Activated T-helper 1 cell treated with anti-CD3 and anti-CD28 coated beads, Interleukin-12 subunit alpha, Interleukin-12 subunit beta, Interleukin-2, Interleukin-4 antibody, amounts not matched to agents 30 ng/mL and 10 ng/mL and 1 ng/mL, durations not matched to agents 14 hours and 24 hours and 36 hours (primary cell): ENCODE measurements at places on chromosomes 5 and 9. TPM values are rescaled to one million over a fixed set of nuclear protein-coding genes. Genes with fewer than 3 reads are reported as not detected.

DNA sequence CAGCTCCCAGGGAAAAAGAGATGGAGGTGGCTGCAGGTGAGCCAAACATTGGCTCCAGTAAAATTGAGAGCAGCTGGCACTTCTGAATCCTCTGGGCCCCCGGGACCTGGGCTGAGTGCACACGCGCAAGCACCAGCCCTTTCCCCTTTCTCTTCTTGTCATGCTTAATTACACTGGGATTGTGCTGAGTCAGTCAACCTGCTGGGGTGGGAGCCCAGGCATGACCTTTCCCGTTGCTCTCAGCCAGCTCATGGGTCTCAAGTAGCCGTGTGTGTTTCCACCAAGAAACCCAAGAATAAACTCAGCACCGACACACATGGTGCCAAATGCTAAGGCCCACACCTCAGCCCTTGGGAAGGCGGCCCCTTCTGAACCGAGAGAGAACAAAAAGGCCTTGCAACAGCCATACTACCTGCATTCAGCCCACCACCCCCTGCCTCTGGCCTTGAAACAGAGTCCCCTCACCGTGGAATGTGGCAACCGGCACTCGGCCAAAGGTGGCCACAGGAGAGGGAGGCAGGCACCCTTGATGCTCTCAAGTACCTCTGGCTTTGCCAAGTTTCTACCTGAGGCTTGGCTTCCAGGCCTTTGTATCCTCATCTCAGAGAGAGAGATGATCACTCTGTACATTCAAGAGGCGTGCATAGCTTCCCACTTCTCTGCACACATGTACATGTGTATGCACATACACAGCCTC lies 28.1 kb downstream of the SLIT3 start:
- H3K4me1 ChIP-seq, result no peaks in the 10 kb centered on the region
- no peaks in the 10 kb centered on the region for H3K27me3 ChIP-seq
- H3K4me3 ChIP-seq, result no peak overlapping the region
- H3K36me3 ChIP-seq, result no peaks in the 10 kb centered on the region
- no peak for DNase-seq
- no peak overlapping the region for H3K27ac ChIP-seq

- peaks cover 15% of the 10 kb centered on the region for H3K27me3 ChIP-seq
- H3K27ac ChIP-seq, result no peak overlapping the region
- H3K36me3 ChIP-seq, result no peaks in the 10 kb centered on the region
- no peak for DNase-seq
- H3K4me3 ChIP-seq, result no peak overlapping the region
Observed at GRCh38 chr5:176713409-176713808, 66.1 kb downstream of the TSPAN17 start.

Gene SLC35D2
- total RNA-seq, result 7.9 and 8.5 TPM in 2 replicates

Gene PHYHD1
- 0.34 and 1.0 TPM in 2 replicates for total RNA-seq

- H3K4me1 ChIP-seq, result peaks cover 30% of the 10 kb centered on the region
- H3K27ac ChIP-seq, result peak overlapping the region; percentile 86
- DNase-seq, result no peak
- H3K36me3 ChIP-seq, result peaks cover 14% of the 10 kb centered on the region
Observed at GRCh38 chr9:69760278-69760610, 433 bp upstream of the PTAR1 start.

Gene FCN2
- total RNA-seq, result not detected in 2 replicates

GRCh38 chr5:88930335-88930734 lies 47.4 kb upstream of the MEF2C start:
- DNase-seq, result no peak
- H3K4me3 ChIP-seq, result no peak overlapping the region
- H3K36me3 ChIP-seq, result no peaks in the 10 kb centered on the region
- H3K27me3 ChIP-seq, result no peaks in the 10 kb centered on the region
- H3K4me1 ChIP-seq, result no peaks in the 10 kb centered on the region

DNA sequence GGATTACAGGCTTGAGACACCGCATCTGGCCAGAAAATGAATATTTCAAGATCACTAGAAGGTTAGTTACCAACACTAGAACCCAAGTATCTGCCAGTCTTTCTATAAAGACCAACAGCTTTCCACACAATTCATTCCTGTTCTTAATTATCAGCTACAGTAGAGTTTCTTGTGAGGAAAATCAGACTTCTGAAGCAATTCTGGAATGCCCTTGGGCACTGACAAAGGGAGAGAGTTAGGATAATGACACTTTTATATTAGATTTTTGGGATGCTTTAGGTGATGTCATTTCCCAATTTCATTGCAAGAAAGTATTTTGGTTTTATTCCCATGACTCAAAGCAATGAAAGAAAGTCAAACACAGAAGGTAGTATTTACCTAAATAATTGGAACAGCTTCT lies 497.0 kb upstream of the TUSC1 start:
- H3K36me3 ChIP-seq, result no peaks in the 10 kb centered on the region
- no peaks in the 10 kb centered on the region for H3K27me3 ChIP-seq
- no peaks in the 10 kb centered on the region for H3K4me1 ChIP-seq
- no peak overlapping the region for H3K27ac ChIP-seq
- DNase-seq, result no peak

DNA sequence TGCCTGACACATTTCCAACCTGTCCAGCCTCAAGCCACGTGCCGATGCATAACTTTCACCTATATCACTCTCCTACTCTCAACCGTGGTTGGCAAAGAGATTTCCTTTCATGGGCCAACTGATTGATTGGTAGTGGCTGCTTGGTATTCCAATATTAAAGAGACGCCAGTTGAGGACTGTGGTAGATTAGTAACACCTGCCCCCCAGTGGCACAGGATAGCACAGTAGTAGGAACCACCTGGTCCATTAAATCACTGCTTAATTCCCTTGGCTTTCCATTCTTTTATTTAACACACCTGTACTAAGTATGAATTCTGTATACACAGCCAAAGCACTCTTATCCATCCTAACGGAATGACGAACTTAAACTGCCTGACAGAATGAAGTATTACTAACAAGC lies 19.1 kb upstream of the FOXB2 start:
- H3K4me1 ChIP-seq, result no peaks in the 10 kb centered on the region
- DNase-seq, result no peak
- H3K36me3 ChIP-seq, result no peaks in the 10 kb centered on the region
- no peak overlapping the region for H3K27ac ChIP-seq
- H3K4me3 ChIP-seq, result no peak overlapping the region

DNA sequence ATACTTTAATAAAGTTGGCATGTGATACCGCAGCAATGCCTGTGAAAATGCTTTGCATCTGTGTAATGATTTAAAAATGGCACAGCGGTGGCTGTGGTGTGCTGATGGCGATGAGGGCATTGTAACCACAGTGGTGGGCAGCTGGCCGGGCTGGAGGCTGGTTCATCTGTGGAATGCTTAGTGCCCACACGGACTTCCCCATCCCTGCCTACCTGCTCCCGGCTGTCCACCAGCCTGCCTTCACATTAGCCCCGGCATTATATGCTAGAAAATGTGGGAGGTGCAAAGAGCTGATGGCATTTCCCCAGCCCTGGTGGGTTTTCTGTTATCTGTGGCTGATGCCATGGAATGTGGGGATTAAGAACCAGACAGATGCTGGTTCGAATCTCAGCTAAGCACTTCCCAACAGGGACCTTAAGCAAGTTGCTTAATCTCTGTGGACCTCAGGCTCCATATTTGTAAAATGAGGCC lies 2.9 kb upstream of the NDST1 start:
- H3K27me3 ChIP-seq, result peaks cover 1% of the 10 kb centered on the region
- no peak overlapping the region for H3K4me3 ChIP-seq
- no peak for DNase-seq
